ENCODE measurements at places on chromosomes 12 and 14.

DNA sequence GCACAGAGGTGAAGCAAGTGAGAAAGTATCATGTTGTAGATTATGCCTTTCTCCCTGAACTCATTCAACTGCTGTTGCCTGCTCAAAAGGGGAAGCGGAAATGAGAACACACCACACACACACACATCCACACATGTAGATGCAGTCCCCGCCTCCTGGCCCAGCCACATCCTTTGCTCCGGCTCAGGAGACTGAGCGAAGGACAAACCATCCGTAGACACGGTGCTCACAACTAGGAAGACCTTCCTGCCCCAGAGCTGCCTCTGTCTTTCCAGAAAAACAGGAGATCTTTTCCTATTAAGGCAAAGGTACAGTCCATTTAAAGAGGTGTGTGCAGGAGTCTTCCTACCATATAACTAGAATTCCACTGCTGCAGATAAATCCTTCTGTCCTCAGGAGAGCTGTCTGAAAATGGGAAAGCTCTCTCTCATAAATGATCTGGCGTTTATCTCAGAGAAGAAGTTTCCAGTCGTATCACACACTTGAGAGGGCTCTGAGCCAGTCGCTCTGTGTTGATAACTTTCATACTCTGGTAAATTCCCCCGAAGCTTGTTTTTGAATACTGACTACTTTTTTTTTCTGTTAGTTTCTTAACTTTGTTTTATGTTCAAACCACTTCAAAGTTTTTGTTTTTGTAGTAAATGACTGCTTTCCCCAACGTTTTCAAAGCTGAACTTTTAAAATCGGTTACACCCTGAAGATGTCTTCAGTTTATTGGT lies at the start of gene TESPA1:
Gene TESPA1, minus strand, starts transcription at position 105 of the 719 bp plus-strand sequence. CDS start 10,200 bp downstream, outside the sequence.
- DNase-seq: no peak

DNA sequence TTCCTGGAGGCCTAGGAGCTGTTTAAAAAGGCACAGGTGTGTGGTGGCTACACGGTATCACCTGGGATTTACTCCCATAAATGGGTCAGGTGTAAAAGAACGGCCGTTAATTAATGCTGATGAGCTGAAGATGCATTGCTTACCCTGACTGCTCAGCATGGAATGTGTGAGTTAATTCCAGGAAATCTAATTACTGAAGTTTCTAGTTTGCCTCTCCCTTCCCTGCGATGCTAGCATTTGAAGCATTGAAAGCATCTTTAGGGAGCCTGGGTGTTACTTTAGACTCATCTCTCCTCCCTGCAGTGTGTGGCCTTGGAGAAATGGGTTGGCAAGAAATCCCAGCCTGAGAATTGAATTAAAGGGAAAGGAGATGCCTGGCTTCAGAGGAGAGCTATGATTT lies 415.9 kb downstream of the FUT8 start:
- no peak for DNase-seq

- DNase-seq: no peak
Measured at GRCh38 chr12:63138488-63138887, 12.5 kb downstream of the AVPR1A start.

DNA sequence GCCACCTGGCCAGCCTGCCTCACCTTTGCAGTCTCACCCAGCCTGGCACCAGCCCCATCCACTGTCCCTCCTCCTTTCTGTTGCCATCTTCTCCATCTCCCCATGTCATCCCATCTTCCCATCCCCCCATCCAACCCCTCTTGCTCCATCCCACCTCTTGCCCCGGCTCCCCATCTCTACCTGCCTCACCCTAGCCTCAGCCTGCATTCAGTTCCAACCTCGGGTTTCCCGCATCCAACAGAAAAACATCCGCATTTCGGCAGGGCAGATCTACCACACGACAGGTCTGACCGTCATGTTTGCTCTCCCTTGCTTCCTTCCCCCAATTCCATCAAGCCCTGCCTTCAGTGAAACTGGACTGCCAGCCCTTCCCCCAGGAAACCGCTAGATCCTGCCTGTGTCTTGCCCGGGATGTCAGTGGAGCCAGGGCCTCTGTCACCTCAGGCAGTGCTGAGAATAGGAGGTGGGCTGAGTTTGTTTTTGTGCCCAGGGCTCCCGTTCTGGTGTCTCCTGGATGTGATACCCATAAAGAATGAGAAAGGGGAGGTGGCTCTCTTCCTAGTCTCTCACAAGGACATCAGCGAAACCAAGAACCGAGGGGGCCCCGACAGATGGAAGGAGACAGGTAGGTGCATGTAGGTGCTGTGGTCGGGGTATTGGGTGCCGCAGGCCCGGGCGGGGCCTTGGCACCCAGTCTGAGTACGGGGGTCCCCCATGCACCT lies 2.5 kb downstream of the KCNH3 start:
- DNase-seq: no peak

- no peak for DNase-seq
Measured at GRCh38 chr12:122976648-122976975, 1.6 kb downstream of the OGFOD2 start.

DNA sequence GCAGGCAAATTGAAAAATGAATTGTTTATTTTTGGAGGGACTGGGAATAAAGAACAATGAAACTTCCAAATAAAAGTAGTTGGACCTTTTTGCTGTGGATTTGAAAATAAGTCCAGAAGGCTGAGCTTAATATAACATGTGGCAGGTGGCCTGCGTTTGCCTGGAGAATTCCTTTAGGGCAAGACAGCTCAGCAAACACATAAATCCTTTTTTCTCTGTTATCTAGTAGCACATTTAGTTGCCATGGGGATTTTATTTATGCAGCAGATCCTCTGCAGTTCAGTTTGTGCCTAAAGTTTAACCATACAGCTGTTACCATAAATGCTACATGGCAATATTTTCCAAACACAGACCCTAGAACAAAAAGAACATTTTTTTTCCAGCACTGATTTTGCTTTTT lies 180.0 kb downstream of the NPAS3 start:
- DNase-seq: no peak

DNA sequence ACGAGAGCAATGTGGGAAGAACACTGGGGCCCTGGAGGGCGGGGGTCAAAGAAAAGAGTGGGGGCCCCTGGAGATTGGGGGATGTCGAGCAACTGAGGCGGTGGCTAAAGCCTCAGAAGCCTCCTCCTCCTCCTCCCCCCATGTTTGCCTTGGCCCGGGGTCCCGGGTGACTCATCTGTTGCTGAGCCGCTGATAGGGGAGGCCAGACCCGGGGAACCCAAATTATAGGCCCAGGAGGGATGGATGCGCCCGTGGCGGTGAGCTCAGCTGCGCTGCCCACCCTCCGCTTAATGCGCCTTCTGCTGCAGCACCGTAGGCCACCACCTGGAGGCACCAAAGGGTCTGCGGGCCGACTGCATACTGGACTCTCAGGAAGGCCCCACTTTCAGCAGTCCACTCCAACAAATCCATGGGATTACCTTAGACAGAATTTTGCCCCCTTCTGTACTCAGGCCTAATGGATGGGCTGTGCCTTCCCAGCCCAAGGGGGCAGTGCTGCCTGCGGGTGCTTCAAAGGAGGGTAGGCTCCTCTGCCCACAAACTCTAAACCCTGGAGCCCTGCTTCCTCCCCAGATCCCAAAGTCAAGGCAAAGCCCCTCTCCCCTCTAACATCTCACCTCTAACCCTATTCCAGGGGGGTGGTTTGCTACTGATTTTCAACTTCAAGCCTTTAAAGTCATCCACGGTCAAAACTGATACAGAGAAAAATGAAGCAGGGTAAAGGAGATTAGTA lies 2.6 kb upstream of the WNT10B start:
- DNase-seq: peak; percentile 74

- DNase-seq: no peak
Measured at GRCh38 chr12:123382684-123383083, 1.2 kb upstream of the KMT5A start.

- peak; percentile 72 for DNase-seq
Measured at GRCh38 chr12:52415870-52416750, 10.0 kb upstream of the KRT82 start.

GRCh38 chr14:55052269-55052930 lies 953 bp downstream of the MAPK1IP1L start:
- DNase-seq: peak; percentile 41

- no peak for DNase-seq
Measured at GRCh38 chr14:50012644-50013043, 103.7 kb downstream of the VCPKMT start.

DNA sequence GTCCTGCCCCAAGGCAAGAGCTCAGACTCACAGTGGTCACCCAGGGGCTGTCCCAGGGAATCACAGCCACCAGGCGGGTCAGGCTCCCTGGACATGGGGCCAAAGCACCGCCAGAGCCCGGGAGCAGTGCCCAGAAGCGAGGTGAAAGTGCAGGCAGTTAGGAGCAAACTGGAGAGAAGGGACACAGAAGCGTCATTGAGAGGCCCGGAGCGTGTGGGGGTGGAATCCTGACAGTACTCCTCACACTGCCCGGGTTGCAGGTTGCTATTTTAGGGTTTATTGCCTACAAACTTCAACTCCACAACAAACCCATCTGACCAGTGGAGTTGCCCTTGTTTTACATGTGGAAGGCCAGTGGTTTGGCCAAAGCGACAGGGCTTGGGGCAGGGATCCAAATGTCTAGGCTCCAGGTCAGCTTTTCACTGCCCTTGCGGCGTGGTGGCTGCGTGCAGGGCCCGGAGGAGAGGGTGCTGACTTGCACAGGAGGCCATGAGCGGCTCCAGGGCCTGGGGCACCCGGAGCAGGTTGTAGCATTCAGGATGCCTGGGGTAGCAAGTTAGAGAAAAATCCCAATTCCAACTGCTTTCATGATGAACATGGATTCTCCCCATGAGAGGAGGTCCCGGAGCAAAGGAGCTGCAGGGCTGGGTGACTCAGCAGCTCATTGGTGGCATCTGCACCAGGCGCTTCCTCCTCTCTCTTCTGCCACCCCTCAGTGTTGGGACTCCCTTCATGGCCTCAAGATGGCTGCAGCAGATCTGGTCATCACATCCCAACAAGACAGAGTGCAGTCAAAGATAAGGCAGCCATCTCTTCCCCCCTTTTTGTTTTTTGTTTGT lies 112.3 kb upstream of the NCOR2 start:
- no peak for DNase-seq

DNA sequence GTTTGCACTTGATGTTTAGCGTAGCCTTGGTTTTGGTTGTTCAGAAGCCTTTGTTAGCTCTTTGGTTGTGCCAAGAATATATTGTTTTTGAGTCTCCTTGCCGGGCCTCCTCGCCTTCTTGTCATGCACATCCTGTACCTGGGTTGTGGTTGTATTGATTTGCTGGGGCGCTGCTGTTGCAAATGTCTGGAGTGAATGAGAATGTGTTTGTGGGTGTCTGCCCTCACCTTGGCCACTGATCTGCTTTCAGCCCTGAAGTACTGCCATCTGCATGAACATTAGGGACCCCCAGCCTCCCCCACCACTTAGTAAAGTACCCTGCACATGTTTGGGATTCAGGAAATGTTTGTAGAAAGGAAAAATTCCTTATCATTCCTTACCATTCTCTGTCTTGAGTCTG lies 16.5 kb downstream of the PRKCH start:
- no peak for DNase-seq

- no peak for DNase-seq
Measured at GRCh38 chr12:113333877-113334785, 778 bp downstream of the SLC8B1 start.

DNA sequence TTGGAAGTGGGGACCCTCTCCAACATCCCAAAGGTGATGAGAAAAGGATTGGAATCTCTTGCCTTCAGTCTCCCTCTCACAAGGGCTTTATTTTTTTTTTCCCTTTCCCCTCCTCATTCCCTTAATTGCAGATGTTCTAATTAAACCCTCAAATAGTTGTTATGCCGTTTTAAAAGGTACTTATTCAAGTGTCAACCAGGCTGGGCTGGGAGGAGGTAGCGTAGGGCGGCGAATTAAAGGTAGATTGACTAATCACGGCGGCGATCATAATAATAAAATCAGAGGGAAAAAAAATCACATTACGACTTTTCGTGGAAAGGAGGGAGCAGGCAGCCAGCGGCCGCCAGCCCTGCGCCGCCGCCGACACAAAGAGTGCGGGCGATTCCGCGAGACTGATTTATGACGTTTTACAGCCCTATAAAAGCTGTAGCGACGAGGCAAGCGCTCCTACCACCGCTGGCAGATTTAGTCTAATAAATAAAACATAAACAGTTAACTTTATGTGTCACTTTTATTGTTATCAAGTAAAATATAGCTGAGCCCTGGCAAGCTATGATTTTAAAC lies 1.7 kb upstream of the HOXC4 start:
- DNase-seq: no peak

DNA sequence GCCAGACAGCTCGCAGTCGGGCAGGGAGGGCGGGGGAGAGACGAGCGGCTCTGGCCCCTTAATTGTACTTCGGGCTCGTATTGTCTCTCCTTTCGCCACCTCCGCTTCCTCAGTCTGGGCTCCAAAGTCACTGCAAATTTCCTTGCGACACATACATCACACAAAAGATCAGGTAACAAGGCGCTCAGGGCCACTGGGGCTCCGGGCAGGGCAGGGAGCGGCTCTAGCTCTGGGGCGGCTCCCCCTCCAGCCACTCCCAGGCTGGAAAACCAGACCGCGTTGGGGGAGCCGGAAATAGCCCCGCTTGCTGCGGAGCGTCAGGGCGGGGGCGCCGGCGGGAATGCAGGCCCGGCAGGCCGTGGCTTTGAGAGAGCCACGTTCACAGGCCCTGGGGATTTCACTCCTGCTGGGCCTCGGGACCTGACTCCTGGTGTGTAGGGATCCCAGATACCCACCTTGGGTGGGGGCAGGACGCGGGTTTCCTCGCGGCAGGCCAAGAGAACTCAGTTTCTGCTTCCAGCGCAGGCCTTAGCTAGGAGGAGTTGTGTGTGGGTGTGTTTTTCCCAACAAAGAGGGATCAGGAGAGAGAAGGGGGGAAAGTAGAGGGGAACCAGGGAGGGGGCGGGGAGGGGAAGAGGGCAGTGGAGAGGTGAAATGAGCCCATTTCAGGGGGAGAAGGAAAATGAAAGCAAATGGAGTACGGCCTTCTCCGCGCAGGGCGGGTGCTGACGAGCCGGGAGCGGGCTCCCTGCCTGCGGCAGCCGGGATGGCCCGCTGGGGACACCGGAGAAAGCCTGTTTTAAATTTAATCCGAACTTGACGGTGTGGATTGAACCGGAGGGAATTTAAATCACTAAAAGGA lies 4.4 kb upstream of the HOXC9 start:
- DNase-seq: peak; percentile 70

DNA sequence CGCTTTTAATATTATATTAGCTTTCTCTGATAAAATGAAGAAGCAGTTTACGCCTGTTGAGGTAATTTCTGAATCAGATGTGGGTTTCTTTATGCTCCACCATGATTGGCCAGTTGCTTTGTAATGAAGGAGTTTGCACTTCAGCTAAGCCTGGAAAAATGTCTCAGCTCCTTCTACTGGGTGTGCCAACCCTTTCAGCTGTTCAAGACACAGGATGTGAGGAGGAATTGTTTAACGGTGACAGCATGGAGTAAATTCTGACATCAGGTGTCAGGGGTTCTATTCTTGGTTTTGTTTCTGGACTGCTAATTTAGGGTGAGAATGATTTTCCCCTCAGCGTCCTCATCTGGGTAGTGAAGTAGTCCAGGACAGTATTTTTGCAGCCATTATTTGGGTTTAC lies 43.5 kb downstream of the FLRT2 start:
- DNase-seq: no peak
